ENCODE measurements at places on chromosomes 1 and 21.

GRCh38 chr1:160346958-160347357 lies 3.8 kb downstream of the NCSTN start:
- no peak for DNase-seq

GRCh38 chr1:78091215-78091813 lies 45.5 kb downstream of the GIPC2 start:
- DNase-seq = no peak

- DNase-seq = no peak
Observed at GRCh38 chr1:6212193-6212959, 6.5 kb downstream of the RNF207 start.

GRCh38 chr1:156198831-156199349 lies 5.0 kb downstream of the SLC25A44 start:
- DNase-seq = peak; percentile 25

DNA sequence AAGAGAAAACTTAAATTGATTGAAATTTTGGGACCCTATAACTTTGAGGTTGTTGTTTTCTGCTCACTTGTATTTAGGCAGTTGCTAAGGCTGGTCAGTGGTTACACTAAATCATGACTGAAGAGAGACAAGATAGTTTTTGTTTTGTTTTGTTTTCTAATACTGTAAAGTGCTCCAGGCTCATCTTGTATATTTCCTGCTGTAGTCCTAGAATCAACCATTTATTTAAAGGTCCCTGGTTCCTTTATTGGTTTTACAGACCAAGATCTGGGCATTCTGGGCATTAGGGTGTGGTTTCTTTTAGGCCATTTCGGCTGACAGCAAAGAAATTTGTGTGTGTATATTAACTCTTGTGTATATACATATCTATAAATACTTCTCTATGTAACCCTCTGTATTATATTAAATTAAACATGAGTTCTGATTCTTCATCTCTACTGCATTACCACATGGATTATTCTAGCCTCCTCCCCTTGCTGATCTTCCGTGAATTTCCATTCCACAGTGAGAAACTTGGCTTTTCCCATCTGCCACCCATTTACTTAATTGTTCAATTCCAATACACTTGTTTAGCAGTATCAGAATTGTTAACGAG lies 15.0 kb downstream of the SNX27 start:
- DNase-seq = no peak

DNA sequence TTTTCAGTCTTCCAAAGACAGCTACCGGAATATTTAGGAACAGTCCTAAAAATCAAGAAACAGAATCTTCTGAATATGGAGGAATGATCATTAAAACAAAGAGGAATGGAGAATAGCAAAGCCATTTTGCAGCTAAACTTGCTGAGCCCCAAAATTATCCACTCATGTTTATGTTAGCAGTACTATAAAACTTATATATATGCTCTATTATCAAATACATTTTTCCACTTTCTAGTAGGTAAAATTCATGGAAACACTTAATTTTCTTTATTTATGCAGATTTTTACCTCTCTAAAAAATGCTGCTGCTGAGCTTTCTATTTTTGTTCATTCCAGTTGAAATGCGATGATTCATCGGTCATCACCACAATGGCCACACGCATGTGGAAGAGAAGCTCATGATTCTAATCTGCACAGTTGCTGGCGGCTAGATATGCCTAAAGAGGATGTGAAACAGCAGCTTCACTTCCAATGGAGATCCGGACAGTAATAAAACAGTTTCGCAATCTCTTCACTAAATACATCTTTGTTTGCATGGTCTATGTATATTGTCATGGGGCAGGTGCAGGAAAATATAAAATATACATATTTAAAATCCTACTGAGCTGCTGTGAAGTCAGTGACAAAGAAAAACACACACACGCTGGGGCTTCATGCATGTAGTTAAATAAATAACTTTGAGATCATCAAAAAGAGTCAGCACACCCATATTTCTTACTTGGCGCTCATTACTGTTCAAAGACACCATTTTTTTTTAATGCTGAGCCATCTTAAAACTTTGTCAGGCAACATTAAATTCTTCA lies 292.2 kb downstream of the SMYD3 start:
- no peak for DNase-seq

GRCh38 chr1:165152727-165153126 lies 203.8 kb downstream of the LMX1A start:
- DNase-seq = no peak

GRCh38 chr1:160644399-160644798 lies 2.4 kb downstream of the SLAMF1 start:
- DNase-seq = no peak

DNA sequence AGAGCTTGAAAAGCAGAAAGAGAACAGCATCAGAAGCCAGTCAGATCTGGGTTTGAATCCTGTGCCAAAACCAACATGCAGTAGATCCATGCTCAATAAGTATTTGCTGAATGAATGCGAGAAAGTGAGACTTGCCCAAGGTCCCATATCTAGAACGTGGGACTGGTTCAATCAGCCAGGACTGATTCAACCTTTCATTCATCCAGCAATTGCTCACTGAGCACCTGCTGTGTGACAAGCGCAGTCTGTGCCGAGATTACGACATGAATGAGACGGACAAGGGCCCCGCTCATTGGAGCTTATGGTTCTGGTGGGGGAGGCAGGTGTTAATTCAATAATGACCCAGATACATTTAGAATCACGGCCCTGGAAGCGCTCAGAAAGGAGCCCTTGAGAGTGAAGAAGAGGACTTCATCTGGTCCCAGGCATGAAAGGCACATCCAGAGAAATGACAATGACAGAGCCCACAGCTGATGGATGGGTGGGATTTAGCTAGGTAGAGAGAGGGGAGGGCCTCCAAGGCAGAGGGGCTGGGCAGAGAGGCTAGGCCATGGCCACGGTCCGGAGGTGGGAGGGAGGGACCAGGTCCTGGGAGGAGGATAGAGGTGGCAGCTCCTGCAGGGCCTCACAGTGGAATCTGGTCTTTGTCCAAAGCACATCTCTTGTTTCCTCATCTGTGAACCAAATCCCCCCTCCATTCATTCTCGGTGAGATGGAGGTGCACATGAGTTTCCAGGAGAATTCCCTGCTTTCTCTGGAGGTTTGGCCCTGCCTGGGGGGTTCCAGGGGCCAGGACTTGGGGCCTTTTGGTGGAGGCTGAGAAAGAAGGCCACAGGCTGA lies 4.2 kb upstream of the FAM131C start:
- no peak for DNase-seq

GRCh38 chr1:6358144-6358624 lies 35.4 kb downstream of the ACOT7 start:
- DNase-seq = no peak

DNA sequence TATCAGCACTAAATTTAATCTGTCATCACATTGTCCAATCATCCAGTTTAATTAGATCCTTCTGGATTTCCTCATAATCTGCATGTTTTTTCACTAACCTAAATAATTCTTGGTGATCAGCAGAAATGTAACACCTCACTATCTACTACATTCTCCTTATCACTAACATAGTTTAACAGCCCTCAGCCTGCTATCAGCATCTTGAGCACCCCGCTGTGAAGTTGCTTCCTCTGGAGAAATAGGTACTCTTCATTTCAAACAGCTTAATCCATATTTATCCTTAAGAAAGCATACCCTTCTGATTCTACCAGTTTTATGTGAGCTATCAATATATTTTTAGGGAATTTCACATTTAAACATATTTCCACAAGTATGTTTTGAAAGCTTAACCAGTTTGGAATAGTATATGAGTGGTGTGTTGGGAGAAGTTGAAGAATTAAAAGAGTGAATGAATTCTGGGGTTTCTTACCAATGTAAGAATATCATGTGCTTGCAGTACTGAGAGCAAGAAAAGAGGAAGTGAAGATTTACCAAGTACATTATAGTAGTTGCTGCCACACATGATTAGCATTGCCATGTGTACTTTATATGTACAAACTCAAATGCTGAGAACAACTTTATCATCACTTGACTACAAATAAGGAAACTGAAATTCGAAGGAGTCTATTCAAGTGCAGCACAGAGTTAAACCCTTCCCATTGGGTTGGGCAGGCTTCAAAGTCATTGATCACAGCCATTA lies 771.1 kb upstream of the ADGRL4 start:
- no peak for DNase-seq

DNA sequence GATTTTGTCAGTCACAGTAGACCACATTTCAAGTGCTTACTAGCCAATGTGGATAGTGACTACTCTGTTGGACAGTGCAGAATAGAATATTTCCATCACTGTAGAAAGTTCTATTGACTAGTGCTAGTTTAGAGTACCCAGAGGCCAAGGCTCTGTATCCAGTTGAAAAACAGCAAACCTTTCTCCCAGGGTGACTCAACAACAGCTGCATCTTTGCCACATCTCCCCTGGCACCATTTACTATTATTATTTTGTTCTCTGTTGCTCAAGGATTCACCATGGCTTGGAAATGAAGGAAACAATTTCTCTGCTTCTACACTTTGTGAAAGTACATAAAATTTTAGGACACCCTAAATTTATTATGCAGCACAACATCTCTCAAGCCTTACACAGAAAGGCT lies 85.3 kb upstream of the WDR26 start:
- DNase-seq = no peak

DNA sequence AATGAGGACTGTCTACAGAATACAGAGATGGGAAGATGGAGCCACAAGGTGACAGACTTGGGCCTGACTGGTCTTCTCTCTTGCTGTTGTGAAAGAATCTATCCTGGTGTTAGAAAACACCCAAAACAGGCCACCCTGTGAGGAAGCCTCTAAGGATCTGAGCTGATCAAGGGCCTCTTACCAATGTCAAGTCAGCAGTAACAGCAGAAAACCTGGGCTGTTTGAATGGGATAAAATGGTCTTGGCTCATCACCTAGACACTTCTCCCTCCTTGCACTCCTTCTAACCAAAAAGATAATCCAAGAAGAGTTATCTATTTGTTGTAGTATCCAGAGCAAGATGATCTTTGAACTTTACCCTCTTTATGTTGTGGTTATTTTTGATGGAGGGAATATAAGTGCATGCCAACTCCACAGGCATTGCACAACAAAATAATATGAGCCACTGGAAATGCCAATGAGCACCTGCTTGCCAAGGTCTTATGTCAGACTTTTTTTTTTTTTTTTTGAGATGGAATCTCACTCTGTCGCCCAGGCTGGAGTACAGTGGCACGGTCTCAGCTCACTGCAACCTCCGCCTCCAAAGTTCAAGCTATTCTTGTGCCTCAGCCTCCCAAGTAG lies 32.8 kb upstream of the ZNF281 start:
- no peak for DNase-seq

- DNase-seq = no peak
Observed at GRCh38 chr1:110800079-110800478, 72.9 kb upstream of the CD53 start.

DNA sequence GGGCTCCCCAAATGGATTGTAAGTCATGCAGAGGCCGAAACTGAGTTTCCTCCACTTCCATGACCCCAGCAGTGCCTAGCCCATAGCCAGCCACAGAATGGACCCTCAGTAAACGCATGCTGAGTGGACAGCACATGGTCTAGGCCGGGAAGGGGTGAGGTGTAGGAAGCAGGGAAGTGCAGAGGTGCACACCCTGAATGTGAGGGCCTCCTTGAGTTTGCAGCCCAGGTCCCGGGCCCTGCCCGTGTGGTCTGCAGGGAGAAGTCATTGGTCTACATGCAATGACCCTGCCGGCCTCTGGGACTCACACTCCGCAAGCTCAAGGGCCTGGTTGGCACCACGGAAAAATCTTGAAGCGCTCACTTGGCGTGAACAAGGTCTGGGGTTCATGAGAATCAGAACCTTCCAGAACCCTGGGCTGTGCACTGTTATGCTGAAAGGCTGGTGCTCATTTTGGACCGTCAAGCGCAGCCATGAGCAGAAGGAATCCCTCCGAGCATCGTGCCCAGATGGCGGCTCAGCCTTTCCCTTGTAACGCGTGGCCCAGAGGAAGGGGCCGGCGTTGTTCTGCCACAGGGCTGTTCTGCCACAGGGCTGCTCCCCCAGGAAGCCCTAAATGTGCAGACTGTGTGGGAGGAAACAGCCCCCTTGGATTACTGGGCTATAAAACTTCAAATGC lies 66.4 kb downstream of the PSMG1 start:
- DNase-seq = no peak
